ENCODE measurements at places on chromosomes 3 and 15. TPM values are rescaled to one million over a fixed set of nuclear protein-coding genes. Genes with fewer than 3 reads are reported as not detected.

The ATP13A5 gene
- 0.29 TPM for total RNA-seq

The ZSCAN29 gene
- 73.8 TPM for total RNA-seq

The SMCO1 gene
- total RNA-seq, result not detected

The PFN2 gene
- total RNA-seq, result 233 TPM

The MOBP gene
- total RNA-seq, result not detected

The CYP11A1 gene
- 2.0 TPM for total RNA-seq

The KBTBD8 gene
- total RNA-seq, result 6.1 TPM

Data from progenitor cell of endocrine pancreas (in vitro differentiated cells).